Omental fat pad (tissue), 4 donors: ENCODE measurements at places on chromosomes 4 and X.

GRCh38 chrX:52574416-52575275, 57.8 kb upstream of the XAGE1B start:
- DNase-seq = no peak

DNA sequence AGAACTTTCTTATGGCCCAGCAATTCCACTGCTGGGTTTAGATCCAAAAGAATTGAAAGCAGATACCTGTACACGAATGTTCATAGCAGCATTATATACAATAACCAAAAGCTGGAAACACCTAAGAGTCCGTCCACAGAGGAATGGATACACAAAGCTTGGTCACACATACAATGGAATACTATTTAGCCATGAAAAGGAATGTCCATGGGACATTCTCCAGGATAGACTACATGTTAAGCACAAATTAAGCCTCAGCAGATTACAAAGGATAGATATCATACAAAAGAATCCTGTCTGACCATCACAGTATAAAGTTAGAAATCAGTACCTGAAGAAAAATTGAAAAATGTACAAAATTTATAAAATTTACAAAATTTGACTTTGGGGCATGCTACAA, 12.7 kb upstream of the MAEA start:
- no peak for DNase-seq

GRCh38 chrX:29145316-29145715, 558.1 kb downstream of the IL1RAPL1 start:
- no peak for DNase-seq

- no peak for DNase-seq
Measured at GRCh38 chr4:41287005-41287404, 30.3 kb downstream of the UCHL1 start.

GRCh38 chr4:53559021-53559620, 32.2 kb downstream of the LNX1 start:
- no peak for DNase-seq

GRCh38 chrX:81304563-81304962, 102.7 kb downstream of the SH3BGRL start:
- no peak for DNase-seq

DNA sequence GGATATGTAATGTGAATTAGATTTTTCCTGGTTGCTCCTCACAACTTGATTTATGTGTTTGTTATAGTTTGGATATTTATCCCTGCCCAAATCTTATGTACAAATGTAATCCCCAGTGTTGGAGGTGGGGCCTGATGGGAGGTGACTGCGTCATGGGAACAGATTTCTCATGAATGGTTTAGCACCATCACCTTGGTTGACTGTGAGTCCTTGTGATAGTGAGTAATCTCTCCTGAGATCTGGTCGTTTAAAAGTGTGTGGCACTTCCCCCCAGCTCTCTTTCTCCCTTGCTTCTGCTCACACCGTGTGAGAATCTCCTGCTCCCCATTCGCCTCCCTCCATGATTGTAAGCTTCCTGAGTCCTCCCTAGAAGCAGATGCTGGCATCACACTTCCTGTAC, 2.2 kb downstream of the MID2 start:
- no peak for DNase-seq
